ENCODE measurements at places on chromosomes 7 and 10.

DNA sequence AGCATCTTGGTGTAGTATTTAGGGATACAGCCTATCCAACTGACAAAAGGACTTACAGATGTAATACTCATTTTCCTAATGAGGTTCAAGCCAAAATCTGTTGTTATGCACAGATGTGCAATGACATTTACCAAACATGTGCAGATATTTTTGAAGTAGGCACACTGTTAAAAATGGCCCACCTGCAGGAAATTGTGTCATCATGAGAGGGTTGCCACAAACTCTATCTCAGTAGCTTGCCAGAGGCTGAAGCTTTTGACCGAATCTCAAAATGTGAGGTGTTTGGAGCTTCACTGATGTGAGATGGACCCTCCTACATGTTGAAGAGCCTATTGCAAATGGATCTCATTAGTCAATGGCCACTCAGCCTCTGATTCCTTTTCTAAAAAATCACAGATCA is 89.7 kb upstream of the CSTF2T start:
- no peak for DNase-seq

GRCh38 chr7:137933270-137934017 is 68.4 kb downstream of the CREB3L2 start:
- no peak for DNase-seq

DNA sequence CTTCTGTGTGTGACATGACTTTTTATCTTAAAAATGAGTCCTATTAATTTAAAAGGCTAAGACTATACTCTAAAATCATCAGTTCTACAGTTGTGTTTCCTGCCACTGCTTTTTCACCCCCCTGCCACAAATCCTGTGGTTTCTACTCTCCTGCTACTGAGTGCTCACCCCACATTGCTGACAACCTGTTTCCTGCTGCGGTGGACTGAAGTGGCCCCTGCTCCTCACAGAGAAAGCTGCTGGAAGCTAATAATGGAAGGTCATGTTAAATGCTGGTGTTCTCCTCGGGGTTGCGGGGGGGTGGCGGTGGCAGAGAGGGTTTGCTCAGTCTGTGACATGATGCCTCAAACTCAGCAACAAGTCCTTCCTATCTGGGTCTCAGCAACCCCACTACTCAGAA is 113.2 kb upstream of the INHBA start:
- DNase-seq: peak; percentile 43

DNA sequence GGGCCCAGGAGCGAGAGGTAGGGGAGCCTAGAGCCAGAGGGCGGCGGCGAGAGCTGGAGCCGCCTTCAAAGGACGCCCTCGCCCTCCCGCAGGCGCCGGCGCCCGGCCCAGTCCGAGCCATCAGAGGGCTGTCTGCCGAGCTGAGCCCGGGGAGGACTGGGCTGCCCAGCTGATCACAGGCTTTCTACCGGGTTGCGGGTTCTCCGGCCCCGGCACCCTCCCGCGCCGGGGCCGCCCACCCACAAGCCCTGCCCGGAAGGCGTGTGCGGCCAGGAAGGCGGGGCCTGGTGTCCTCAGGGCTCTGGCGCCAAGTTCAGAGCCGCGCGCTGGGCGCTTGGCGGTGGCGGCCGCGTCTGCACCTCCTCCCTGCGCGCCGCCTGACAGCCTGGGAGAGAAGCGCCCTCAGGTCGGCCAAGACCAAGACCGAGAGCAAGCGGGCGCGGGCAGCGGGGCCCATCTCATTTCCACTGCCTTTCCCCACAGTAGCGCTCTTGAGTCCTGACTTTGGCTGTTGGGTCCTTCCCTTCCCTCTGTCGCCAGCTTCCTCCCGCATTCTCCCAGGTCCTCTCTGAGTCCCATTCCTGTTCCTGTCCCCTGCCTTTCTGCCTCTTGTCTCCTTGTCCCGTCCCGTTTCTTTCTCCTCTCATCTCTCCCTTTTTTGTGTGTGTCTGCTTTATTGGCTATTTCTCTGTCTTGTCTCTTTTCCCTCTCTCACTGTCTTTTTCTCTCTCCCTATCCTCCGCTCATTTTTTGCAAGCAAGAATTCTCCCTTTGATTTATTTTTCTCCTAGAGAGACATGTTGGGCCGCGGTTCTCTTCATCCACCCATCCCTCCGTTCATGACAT is 60.6 kb upstream of the MSMB start:
- peak; percentile 66 for DNase-seq

- no peak for DNase-seq
Observed at GRCh38 chr10:59285073-59285472, 77.3 kb downstream of the FAM13C start.

DNA sequence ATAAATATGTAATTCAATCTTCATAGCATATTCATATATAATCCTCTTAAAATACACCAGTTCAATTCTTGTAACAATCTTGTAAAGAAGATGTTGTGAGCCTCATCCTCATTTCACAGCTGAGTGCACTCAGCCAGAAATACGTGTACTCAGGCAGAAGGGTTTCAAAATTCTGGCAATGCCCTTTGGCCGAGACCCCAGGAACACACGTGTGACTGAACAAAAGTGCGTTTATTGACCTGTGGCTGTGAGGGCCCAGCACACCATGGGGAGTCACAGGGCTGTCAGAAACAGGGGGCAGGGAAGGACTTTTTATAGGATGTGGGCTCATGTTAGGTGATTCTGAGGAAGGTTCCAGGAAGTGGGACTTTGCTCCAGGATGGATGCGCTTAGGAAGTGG is 21.5 kb downstream of the GIMAP8 start:
- DNase-seq: no peak

GRCh38 chr7:20358762-20359282 is 28.1 kb downstream of the ITGB8 start:
- no peak for DNase-seq

DNA sequence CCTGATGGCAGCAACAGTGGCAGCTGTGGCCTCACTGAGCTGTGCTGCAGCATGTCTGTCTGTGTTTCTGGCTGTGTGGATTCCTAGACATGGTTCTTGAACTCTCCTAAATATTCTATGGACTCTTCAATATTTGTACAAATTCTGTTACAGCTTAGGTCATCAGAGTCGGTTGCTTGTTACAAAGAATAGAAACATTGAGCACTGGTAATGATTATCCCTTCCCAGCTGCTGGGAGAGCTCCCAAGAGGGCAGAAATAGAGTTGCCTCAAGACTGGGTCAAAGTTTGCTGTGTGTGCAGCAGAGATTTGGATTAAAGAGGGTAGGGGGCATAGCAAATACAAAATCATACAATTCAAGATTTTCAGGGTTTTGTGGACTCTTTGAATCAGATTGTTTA is 337.1 kb upstream of the AKR1E2 start:
- no peak for DNase-seq

- DNase-seq: no peak
Observed at GRCh38 chr10:84293574-84294016, 34.8 kb upstream of the CCSER2 start.

DNA sequence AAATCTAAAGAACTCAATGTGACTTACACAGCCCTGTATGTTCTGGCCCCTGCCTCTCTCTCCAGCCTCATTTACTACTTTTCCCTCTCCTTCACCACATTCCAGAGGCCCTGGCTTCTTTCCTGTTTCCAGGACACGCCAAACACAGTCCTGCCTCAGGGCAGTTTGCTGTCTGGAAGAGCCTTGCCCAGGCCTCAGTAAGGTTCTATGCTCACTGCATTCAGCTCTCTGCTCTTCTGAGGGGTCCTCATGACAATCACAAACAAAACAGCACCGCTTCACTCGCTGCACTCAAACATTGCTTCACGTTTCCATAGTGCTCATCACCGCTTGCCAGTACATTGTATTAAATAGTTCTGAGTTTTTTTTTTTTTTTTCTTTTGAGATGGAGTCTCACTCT is 35.1 kb upstream of the GARS1 start:
- DNase-seq: no peak

GRCh38 chr10:103770139-103770538 is 85.2 kb downstream of the SH3PXD2A start:
- no peak for DNase-seq
